ENCODE measurements at places on chromosomes 5 and 9.

- no peak for DNase-seq
These were observed 4.2 kb upstream of the BSPRY start for GRCh38 chr9:113345190-113345589.

- DNase-seq: no peak
These were observed 199.7 kb downstream of the ARHGAP26 start for GRCh38 chr5:142969624-142970439.

DNA sequence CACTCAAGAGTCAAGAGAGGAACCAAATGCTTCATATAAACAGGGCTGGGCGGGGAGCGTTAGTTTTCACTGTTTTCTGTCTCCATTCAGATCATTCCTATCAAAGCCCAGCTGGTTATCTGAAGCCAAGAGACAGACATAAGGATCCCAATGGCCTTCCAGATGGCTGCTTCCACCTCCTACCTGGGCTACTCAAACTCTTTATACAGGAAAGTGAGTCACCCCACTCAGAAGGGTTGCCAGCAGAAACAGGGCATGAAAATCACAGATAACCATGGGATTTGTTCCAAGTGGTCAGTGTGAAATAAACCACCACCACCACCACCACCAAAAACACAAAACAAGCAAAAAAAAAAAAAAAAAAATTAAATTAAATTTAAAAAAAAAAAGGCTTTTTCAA is 5.5 kb downstream of the PRSS3 start:
- DNase-seq: no peak

DNA sequence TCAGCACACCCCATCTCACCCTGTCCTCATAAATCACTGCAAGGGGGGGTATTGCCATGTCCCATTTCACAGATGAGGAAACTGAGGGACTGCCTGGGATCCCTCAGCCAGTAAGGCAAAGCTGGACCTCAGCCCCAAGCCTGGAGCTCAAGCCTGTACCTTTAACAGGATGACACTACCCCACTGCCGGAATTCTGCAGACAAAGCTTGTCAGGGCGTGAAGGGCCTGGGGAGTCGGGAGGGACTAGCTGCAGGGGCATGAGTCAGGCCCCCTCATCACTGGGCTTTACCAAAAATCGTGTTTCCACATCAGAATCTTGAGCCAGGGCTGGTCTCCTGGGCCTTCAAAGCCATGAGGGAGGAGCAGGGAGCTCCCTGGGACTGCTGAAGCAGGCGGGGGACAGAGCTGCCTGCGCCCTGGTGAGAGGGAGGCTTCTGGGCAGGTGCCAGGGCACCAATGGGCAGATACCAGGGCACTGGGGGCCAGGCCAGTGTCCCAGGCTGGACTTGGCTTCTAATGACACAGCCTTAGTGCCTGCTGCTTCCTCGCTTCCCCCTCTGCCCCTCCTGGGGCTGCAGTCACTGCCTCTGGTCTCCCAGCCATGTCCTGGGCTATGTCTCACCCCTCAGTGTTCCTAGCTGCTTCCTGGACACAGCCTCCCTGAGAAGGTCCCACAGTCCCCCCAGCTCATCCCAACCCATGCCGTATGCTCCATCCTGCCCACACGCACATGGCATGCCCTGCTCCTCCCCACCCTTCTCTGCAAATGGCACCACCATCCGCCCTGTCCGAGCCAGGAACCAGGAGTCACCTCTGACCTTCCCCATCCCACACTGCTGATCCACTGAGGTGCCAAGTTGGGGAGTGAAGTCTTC is 80.7 kb downstream of the LMX1B start:
- no peak for DNase-seq

DNA sequence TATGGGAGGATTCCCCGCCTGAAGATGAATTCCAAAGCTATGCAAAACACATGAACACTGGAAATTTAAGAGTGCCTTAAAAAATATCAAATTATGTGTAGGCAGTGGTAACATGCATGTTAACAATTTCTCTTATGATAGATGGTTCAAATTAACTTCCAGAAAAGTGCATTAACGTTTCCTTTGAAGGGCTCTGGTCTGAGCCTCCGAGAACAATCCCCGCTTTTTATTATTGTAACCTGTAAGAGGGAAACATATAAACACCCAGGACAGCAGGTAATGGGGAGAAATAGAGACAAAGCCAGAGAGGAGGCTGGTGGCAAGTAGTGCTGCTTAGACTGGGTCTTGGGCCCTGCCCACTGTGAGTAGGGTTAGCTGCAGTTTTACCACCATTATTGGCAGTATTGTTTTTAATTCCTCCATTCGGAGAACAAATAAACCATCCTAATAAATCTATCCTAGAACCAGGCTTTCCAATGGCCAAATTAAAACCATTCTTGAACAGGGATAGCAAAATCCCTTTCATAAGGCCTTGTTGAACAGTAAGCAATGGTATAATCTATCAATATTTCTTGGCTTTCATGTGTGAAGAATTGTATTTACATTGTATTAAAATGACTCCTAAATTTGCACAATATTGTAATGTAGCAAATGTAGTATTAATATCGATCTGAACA is 6.3 kb downstream of the NR2F1 start:
- DNase-seq: no peak

DNA sequence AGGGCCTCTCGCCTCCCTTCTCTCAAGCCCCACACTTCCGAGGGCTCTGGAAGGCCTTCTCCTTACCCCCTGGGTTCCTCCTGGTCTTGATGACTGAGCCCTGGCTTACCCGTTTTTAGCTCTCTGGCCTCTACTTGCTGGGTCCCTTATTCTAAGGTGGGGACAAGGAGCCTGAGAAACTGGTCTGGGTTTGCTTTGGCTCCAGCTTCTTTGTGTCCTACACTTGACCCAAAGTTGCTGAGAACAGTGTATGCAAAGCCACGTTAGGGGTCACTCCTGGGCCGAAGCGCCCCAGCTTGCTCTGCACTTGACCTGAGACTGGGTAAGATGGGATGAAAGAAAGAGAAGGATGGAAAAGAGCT is 788 bp downstream of the ZNF346 start:
- DNase-seq: no peak

- no peak for DNase-seq
These were observed 1853.3 kb downstream of the EFNA5 start for GRCh38 chr5:105817416-105817815.

DNA sequence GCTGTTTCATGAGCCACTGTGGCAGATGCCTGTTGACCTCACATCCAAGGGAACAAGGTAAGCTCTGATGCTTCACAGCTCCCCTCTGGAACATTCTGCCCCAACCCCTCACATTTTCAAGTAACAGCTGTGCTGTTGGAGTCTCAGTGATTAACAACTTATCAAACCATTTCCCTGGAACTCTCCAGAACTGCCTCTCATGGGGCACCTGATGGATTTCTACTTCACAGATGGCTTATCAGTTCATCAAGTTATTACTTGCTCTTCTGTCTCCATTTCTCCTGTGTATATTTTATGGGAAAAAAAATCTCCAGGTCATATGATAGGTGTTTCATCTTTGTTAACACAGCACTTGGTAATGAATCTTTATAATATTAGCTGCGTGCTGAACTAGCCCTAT is 322.4 kb downstream of the MAN2A1 start:
- DNase-seq: no peak

- no peak for DNase-seq
These were observed 136.6 kb upstream of the GPR151 start for GRCh38 chr5:146652547-146652946.

DNA sequence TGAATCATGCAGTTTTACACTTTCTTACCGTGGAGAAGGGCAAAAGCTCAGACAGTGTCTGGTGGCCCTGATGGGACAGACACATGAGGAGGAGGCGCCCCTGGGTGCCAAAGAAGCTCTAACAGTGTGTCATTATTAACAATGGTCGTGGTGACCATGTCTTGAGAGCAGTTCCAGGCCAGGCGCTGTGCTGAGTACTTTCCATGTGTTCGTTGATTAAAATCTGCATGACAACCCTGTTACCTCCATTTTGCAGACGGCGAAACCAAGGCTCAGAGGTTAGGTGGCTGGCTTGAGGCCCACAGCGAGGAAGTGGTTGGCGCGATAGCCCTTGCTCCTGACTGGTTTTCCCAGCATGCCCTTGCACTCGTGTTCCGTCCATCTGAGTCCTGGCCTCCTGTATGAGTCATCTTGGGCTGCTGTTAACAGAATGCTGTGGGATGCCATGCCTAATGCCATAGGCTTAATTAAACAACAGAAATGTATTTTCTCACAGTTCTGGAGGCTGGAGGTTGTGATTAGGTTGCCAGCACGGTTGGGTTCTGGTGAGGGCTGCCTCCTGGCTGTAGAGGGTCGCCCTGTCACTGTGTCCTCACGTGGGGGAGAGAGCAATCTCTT is 92.0 kb downstream of the AMBP start:
- no peak for DNase-seq

- no peak for DNase-seq
These were observed 33.5 kb upstream of the JADE2 start for GRCh38 chr5:134491841-134492442.

DNA sequence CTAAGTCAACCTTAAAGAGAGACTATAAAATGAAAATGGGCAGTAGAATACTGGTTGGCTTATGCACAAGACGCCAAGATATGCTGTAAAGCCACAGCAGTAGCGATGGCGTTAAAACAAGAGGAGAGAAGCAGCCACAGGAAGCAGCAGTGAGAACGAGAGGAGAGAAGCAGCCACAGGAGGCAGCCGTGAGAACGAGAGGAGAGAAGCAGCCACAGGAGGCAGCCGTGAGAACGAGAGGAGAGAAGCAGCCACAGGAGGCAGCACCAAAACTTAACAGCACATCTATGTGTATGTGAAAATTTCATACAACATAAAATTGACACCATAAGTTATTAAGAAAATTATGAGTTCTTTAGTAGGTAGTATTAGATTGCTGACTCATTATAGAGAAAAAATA is 2318.6 kb upstream of the ACO1 start:
- no peak for DNase-seq

- DNase-seq: no peak
These were observed 27.8 kb upstream of the ARAP3 start for GRCh38 chr5:141709699-141710267.

GRCh38 chr5:52707616-52708015 is 80.1 kb upstream of the ITGA1 start:
- no peak for DNase-seq

DNA sequence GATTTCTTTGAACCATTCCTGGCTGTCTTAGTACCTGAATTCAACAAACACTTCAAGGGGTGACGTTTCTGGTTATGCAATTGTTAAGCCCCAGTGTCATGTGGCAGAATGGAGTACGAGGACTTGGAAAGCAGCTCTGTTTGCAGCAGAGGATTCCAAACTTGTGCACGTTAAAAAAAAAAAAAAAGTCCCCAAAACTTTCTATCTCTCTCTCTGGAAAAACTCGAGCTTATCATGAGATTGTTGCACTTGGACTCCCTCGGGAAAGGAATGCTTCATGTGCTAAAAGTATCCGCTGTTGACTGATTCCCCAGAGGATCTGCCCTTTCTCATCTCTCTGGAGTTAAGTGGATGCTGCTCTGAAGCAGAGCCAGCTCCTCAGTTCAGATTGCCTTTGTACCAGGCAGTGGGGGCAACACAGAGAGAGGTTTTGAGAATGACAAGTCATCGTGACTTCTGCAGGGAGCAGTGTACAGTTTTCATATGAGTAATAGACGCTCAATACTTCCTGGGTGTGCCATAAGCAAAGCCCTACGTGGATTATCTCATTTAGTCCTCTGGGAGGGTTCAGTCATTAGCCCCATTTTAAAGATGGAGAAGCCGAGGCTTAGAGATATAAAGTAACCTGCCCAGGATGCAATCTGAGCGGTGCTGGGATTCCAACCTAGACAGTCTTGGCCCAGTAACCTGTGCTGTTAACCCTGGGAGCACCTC is 28.1 kb downstream of the TMOD1 start:
- DNase-seq: no peak

DNA sequence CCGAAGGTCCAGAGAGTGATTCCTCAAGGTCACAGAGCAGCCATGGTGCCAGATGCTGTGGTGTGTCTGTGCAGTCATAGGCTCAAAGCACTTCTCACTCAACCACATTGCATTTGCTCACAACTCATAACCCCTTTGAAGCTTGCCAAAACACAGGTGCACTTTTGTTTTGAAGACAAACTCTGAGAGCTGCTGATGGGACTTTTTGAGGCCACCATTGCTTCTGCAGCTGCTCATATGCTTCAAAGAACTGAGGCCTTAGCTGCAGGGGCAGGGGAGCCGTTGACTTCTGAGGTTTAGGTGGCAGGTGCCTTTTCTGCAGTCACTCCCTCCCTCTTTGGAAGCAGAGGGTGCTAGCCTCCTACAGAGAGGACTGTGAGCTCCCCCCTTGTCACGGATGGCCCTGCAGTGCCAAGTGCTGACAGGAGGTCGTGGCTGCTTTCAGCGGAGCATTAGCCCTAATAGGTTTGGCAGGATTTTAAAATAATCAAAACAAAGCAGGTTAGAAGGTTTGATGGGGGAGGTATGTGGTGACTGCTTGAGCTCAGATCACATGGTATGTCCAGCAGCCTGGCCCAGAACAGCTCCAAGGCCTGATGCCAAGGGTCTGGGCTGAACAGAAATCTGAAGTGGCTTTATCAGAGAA is 232.1 kb downstream of the MAN2A1 start:
- no peak for DNase-seq

DNA sequence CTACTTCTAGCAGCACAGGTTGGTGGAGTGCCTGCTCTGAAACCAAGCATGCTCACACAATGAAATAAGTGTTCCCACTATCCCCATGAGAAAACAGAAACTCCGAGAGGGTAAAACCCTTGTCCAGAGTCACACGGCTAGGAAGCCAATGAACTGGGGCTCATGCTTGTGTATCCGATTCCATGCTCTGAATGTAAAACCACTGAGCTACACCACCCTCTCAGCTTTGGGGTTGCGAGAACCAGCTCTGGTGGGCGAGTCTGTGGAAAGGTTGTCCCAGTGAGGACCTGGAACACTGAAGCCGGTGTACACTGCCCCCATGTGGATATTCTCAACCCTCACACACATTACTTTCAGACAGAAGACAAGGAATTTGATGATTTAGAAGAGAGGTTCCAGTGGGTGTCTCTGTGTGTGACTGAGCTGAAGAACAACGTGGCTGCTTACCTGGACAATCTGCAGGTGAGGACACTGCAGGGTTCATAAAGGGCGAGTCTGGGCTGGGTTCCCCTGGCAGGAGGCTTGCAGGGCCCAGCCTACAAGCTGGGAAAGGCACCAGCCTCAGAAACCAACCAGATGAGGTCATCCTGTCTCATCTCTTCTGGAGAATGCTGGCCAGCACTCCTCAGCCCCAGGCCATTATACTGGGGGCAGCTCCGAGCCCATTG is 37.4 kb downstream of the ARHGEF37 start:
- peak; percentile 42 for DNase-seq

GRCh38 chr9:13386935-13387733 is 107.6 kb upstream of the MPDZ start:
- no peak for DNase-seq

All from inflammatory macrophage treated with lipopolysaccharide for 1 hour (primary cell).